Activated CD4-positive, CD25-positive, alpha-beta regulatory T cell (primary cell): ENCODE measurements at places on chromosomes 13 and 19.

DNA sequence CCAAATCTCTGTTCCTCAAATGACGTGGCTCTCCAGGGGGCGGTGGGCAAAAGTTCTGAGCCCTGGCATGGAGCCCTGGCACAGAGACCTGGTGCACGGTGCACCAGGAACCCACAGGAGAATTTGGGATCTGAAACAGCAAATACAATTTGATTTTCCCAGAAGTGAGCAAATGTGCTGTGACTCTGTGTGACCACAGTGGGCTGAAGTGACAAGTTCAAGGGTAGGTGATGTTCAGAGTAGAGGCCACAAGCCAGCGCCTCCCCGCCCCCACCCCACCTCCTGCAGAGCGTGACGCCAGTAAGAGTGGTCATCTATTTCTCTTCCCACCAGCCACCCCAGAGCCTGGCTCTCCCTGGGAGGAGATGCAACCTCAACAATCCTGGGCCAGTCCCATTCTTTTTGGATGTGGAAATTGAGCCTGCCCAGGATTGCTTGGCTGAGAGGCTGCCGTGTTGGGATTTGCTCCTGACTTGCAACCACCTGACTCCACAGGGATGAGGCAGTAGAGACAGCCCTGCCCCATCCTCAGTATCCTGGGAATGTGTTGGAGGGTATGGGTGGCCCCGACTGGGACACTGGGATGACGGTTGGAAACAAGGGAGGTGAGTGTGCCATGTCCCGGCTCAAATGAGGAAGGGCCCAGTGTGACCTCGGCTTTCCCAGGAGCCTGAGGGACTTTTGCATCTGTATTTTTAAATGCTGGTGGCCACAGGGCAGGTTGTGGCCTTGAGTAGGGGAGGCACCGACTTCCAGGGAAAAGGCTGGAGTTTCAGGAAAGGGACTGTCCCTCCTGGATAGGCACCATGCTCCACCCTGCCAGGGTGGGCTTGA, 11.1 kb upstream of the BCL3 start:
- no peak for DNase-seq

DNA sequence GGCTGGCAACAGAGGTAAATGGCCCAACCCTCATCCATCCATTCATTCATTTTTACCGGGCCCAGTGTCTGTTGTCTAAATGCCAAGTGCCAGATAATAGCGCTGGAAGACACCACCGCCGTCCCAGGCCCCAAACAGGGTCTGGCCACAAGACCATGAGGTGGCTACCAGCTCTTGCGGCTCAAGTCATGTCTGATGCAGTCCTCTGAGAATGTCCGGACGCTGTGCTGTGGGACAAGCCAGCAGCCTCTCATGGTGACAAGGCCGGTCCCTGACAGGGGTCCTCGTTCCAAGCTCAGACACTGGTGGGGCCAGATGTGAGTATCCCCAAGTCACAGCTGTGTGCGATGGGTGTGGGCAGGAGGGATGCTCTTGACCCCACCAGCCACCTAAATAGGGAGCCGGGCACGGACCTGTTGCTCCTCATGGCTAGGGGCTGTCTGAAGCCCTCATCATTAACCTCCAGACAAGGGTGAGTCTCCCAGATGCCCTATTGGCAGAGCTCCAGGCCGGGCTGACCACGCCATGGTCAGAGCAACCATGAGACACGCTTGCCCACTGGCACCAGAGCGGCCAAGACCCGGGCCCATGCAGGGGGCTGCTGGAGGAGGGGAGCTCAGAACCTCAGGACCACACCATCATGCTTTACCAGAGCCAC, 58.4 kb downstream of the MLLT1 start:
- DNase-seq: no peak

- peak; percentile 95 for DNase-seq
Observed at GRCh38 chr19:17947815-17948513, 15.1 kb downstream of the CCDC124 start.

DNA sequence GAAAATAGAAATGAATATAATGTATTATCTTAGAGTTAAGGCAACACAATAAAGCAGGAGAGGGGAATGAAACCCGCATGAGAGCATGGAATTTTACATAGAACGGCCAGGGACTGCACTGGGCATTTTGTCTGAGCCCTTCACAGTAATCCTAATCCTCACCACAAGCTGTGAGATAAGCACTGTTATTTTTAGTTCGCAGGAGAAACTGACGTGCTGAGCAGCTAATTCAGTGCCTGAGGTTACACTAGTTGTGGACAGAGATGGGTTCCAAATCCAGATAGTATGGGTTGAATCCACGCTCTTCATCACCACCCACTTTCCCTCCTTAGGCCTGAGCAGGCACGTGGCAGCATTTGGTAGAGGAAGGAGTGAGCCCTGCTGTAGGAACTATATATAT, 24.8 kb upstream of the ZNF527 start:
- DNase-seq: no peak

DNA sequence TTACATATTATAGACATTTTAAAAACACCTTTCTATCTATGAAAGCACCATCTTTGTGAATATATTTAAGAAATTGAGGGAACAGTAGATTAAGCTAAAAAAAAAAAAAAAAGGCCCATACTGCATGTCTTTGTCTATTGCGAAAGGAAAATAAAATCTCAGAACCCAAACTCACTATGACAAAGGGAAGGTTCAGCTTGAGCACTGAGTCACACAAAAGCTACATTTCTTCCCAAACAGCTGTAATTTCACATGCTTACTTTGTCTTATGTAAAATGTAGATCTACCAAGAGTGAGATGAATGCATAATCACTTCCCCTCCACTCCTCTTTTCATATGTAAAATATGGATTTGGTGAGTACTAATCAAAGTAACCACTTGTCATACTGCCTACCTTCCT, 640.1 kb upstream of the KLF12 start:
- no peak for DNase-seq

DNA sequence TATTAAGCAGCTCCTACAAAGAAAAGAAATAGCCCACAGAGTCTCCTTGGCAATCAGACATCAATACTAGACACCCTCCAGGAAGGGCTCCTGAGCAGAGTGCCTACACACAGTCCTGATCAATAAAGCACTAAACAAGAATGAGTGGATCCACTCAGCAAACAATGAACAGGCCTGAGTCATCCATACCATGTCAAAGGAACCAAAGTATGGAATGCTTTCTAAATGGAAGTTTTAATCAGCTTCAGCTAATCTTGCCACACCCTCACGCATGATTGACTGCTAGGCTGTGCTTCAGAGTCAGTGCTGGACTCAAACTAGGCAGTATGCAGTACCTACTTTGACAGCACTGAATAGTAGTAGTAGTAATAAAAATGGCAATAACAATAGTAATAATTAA, 392.7 kb upstream of the HTR2A start:
- DNase-seq: no peak

DNA sequence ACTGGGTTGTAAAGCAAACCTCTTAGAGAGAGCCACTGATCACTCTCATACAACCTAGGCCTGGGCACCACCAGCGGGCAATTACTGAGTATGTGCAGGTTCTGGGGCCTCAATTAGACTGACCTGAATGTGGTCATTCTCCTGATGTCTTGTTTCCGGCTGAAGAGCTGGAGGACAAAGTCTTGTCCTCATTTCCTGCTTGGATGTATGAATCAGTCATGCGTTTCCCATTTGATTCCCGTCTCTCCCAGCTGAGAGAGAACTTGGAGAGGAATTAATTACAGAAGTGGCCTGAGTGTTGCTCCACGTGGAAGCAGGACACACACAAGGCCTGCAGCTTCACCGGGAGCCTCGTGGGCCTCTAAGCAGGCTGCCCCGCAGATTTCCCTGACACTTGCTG, 799.3 kb upstream of the ARGLU1 start:
- DNase-seq: no peak

DNA sequence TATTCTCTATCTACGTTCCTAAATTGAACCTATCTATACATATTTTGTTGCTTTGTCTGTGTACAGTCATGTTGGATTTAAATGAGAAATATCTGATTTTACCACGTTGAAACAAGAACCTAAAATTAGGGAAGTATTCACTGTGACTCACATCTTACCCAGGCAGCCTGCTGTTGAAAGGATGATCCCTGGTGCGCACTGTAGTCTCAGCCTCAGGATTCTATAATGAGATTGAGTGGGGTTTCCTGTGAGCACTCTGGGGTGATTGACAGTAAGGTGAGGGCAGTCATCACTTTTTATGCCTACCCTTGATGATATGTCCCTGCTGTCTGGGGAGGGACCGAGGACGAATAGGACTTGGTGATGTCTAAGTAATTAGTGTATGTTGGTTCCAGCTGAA, 35.4 kb downstream of the PCCA start:
- no peak for DNase-seq

DNA sequence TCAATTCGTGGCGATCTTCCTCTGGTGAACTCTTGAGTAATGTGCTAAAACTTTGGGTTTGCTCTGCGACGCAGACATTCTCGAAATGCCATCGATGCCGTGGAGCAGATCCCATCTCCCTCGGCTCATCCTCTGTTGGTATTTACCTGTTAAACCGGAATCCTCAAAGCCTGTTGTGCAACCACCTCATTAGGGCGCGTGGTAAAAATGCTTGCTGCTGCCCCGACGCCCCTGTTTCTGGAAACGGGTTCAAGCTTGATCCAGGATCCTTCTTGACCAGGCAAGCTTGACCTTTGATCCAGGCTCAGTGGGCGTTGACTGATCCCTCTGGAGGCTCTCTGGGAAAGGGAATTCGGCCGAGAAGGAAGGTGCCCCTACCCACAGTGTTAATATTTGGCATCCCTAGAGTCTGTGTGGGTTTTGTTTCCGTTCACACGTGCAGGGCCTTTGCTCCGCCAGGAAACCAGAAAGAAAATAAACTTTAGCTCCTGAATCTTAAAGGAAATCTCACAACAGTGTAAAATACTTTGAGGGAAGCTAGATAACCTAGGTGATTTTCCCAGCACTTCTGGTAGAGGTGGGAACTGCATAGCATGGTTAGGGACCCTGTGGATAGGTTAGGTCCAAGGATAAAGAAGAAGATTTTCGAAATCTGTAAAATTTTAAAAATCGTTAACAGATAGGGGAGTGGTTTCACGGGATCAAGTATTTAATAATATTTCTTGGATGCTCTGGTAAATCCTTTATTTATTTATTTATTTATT, 1.1 kb downstream of the LSM14A start:
- no peak for DNase-seq

GRCh38 chr19:33551676-33552075, 30.1 kb upstream of the PEPD start:
- no peak for DNase-seq

- DNase-seq: no peak
Observed at GRCh38 chr13:20024702-20025101, 66.2 kb downstream of the ZMYM2 start.

DNA sequence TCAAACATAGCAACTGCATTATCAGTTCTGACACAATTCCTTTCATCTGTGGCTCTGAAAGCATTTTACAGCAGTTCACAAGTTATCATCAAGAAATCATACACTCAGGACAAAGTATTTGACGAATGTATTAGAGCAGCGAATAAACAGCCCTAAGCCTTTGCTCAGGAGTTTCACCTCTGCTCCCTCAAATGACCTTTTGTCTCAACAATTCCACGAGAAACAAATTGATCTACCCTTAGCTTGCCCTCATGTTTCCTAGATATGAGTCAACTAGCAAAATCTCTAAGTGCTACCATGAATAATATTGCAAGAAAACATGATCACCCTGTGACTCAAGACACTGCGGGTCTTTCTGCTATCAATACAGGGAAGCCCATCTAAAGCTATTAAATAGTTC, 396.1 kb downstream of the EFNB2 start:
- no peak for DNase-seq

- DNase-seq: no peak
Observed at GRCh38 chr19:41192574-41193429, at the start of gene CYP2S1. CYP2S1 (plus strand) TSS chr19:41193219; CDS start chr19:41193265, 46 bp downstream.

GRCh38 chr19:33706631-33707030, 84.9 kb downstream of the CHST8 start:
- DNase-seq: no peak

GRCh38 chr13:19382111-19382510, 179.2 kb downstream of the TPTE2 start:
- no peak for DNase-seq

- no peak for DNase-seq
Observed at GRCh38 chr19:5977222-5977784, 637 bp downstream of the RANBP3 start.

GRCh38 chr19:43028866-43029265, 2.6 kb upstream of the PSG11 start:
- DNase-seq: no peak

GRCh38 chr19:4597975-4598671, 38.6 kb upstream of the SEMA6B start:
- no peak for DNase-seq

DNA sequence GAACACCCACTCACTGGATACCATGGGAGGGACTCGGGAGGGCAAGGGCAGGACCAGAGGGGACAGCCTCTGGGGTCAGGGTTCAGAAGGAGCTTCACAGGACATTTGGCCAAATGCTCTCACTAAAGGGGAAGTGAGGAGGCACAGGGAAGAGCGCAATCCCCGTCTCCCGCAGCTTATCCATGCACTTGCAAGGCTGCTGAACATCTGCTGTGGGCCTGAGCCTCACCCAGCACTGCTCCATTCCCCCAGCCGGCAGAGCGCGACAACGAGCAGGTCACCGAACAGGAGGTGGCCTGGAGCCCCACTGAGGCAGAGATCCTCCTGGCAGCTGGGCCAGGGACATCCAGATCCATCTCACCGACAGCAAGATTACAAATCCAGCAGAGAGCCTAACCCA, 23.3 kb downstream of the ELAVL1 start:
- no peak for DNase-seq

DNA sequence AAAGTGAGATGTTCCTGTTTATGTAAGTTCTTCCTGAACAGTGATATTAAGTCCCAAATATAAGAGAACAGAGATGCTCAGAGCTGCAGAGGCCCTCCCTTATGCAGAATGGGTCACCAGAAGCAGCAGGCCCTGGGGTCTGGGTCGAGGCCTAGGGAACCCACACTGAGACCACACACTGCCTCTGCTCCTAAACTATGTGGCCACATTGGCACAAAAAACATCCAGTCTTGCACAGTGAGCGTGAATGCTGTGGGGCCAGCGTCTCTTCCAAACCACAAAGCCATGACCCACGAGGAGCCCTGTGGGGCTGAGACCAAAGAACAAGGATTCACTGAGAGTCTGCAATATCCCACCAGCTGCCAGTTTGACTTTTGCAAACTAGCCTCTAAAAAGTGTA, 23.6 kb downstream of the PROZ start:
- DNase-seq: no peak

GRCh38 chr13:108561149-108561548, 68.3 kb upstream of the MYO16 start:
- DNase-seq: no peak

- DNase-seq: no peak
Observed at GRCh38 chr19:19461306-19461670, 54.1 kb downstream of the TSSK6 start.

- DNase-seq: no peak
Observed at GRCh38 chr13:30085087-30085486, 222.3 kb downstream of the KATNAL1 start.
